NCI-H1436 (cell line): ENCODE measurements at places on chromosomes 5 and 9.

- DNase-seq: no peak
Measured at GRCh38 chr9:36148311-36149051, 11.9 kb downstream of the GLIPR2 start.

DNA sequence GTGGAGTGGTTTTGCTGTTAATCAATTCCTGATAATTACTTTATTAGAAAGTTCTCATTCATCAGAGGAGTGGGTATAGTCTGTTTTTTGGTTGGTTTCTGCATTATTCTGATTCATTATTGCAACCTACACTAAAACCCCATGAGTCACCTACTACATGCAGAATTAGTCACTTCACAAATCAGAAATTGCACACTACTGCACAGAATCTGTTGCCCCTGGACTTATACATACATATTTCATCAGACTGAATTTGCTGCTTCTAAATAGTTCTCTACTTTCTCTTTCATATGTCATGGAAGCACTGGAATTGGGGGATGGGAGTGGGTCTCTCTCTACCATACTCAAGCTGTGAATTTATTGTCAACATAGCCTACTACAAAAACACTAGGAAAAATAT is 585.1 kb downstream of the DNAH5 start:
- DNase-seq: no peak

GRCh38 chr5:135362102-135362501 is 36.9 kb downstream of the MACROH2A1 start:
- no peak for DNase-seq

GRCh38 chr5:96962540-96962991 is 26.7 kb downstream of the LNPEP start:
- no peak for DNase-seq

DNA sequence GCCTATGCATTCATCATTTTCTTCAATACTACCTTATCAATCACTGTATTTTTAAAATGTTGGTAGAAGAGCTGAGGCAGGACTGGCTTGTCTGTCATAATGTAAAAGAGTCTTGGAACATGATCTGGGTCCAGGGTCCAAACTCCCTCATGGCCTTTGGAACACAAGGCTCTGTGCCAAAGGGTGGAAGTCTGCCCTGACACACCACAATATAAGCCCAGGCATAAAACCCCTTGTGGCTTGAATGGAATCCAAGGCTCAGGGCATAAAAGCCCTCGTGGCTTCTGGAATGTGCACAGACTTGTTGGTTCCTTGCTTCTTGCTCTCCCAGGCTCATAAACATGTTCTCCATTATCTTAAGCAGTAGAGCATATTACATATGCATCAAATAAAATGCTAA is 48.0 kb downstream of the GABRB2 start:
- no peak for DNase-seq

GRCh38 chr5:99587983-99588382 is 659.2 kb upstream of the CHD1 start:
- no peak for DNase-seq

GRCh38 chr5:139416651-139417050 is 12.8 kb upstream of the SPATA24 start:
- no peak for DNase-seq

DNA sequence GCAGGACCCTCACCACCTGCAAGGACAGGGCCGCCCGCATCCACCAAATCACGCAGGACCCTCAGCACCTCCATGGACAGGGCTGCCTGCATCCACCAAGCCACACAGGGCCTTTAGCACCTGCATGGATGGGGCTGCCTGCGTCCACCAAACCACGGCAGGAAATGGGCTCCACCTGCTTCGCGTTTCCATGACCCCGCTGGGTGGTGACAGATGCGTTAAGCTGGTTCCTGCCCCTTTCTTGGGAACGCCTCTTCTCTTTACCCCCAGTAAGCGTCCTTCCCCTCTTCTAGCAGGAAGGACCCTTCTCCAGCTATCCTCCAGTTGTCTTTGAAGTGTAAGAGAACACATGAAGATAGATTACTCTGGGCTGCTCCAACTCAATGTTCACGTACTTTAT is 13.5 kb downstream of the FBP1 start:
- no peak for DNase-seq

GRCh38 chr5:65924366-65925043 is 1.9 kb upstream of the ERBIN start:
- DNase-seq: peak; percentile 12

GRCh38 chr9:88237479-88237961 is 99.2 kb upstream of the SPATA31C2 start:
- no peak for DNase-seq

- DNase-seq: no peak
Measured at GRCh38 chr5:178465228-178465860, 124.8 kb downstream of the COL23A1 start.

DNA sequence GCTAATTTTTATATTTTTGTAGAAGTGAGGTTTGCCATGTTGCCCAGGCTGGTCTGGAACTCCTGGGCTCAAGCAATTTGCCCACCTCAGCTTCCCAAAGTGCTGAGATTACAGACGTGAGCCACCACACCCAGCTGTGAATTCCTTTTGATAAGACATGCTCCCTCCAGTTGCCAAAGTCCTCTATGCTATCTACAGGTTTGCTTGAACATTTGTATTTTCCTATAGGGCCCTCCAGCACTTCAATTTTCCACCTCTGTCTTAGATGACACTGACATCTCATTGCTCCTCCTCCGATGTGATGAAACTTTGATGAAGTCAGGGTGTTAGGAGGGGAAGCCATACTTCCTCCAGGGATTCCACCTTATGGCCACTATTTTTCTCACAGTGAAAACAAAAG is 25.2 kb upstream of the CTSV start:
- DNase-seq: no peak

DNA sequence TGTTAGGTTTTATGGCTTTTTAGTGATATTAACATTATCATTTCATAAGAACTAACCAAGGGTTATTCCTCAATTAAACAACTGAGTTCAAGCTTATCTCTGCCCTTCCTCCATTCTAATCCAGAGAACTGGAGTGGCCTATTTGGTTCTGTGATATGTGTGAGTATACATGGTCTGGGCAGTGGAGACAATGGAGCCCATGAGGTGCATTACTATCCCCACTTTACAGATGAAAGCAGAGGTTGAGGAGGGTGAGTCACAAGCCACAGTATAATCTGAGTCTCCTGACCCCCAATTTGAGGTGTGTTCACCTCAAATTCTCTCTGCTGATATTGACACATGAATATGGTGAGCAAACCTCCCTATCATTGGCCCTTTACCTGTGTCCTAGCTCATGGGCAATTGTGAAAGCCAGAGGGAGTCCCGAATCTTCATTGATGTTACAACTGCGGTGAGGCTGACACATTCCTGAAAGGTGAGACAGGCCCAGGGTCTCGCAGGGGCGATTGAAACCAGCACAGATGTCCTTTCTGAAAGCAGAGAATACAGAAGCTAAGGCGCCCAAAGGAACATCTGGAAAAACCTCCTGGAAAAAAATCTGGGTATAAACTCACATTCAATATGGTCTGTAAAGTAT is 217.2 kb downstream of the TARS1 start:
- DNase-seq: no peak

DNA sequence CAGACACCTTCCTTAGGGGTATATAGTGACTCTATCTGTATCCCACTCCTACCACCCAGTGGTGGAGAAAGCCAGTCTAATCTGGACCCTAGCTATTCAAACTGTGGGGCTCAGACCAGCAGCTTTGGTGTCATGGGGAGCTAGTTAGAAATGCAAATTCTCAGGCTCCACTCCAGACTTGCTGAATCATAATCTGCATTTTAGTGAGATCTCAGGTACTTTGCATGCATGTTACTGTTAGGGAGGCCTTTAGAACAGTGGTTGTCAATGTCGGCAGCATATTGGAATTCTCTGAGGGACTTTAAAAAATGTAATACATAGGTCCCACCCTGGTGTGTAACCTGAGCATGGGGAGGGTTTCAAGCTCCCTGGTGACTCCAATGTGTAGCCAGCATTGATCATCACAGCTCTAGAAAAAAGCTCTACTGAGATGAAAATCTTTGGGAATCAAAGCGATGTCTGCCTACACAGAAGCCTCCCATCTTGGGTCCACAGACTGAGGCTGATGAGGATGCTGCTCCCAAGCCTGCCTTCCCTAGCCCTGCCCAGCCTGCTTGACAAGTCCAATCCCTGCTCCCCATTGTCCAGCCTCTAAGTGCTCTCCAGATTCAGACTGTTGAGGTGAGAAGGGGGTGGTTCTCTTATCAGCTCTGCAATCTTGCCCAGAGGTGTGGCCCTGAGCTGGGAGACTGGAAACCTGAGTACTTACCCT is 11.9 kb upstream of the GM2A start:
- DNase-seq: no peak

- no peak for DNase-seq
Measured at GRCh38 chr5:19930451-19930850, 57.5 kb downstream of the CDH18 start.

DNA sequence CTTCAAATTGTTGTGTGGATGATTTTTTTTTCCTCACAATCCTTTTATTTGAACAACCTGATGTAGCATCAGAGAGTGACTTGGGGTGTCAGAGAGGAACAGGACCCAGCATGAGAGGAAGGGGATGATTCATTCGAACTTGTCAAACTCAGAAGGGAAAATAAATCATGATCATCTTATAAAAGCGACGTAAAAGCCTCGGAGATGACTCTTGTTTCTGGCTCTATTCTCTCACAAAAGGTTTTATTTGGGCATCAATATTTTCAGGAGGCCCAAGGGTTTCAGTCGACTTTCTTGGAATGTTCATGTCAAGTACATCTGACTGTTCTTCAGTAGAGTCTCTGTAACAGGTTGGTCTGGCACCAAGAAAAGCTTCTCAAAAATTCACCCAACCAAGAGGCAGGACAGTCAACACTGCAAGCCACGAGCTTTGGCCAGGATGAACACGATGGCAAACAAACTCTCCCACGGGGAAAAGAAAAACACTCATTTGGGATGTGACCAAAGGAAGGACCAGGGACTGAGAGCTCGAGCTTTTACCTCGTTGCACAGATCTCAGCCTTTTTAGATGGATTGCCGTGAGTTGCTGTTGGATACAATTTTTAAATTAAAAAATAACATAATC is 55.1 kb downstream of the ANKH start:
- no peak for DNase-seq

DNA sequence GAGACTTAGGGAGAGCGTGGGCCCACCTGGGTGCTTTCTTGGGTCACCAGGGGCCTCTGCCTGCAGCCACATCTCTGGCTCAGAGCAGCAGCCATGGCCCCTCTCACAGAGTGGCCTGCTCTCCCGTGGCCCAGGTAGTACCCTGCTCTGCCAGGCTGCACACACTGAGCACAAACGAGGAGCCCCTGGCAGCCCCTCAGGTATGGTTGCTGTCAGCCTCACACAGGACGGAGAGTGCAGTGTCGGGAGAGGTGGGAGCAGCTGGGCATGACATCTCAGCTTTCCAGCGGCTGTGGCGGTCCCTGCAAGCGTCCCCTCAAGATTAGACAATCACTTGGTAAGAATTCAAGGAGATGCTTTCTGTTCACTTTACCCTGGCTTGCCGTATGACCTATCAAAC is 137.0 kb upstream of the IRX4 start:
- DNase-seq: no peak

DNA sequence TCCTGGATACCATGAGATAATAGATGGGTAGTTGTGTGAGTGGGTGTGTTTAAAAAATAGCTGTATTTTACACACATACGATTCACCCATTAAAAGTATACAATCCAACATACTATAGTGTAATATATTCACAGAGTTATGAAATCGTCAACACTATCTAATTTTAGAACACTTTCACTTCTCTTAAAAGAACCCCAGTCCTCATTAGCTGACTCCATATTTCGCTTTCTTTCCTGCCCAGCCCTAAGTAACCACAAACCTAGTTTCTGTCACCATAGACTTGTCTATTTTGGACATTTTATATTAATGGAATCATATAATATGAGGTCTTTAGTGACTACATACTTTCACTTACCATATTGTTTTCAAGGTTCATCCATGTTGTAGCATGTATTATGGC is 63.8 kb upstream of the S1PR3 start:
- no peak for DNase-seq

DNA sequence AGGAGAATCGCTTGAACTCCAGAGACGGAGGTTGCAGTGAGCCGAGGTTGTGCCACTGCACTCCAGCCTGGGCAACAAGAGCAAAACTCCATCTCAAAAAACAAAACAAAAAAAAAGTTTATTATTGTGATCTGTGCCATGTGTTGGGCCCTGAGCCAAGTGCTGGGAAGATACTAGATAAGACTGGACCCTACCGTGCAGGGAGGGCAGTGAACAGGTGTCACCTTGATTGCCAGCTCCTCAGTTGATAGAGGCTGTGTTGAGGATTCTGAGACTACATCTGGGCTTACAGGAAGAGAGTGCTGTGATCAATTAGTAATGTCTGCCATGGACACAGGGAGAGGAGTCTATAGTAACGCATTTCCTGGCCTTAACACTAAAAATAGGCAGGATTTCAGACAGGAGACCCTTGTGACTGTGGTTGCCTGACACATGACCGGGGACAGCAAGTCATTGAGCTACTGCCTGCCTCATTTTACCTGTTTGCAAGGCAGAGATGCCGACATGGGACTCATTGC is 201.5 kb downstream of the C9orf50 start:
- DNase-seq: no peak

- no peak for DNase-seq
Measured at GRCh38 chr5:142304013-142304701, 20.7 kb downstream of the SPRY4 start.

DNA sequence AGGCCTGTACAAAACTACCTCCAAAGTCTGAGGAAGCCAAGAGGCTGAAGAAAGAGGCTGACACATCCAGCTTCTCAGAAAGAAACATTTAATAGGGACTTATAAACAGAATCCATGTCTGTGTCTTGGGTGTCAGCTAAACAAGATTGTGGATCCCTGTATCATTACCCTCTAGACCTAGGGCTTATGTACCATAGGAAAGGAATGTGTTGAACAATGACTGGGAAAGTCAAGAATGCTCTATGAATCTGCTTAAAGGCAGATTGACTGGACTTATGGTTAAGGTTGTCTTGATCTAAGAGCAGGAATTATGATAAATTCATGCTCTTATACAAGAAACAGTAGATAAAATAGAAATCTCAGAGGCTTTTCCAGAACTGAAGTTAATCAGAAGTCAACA is 335.7 kb upstream of the RPS23 start:
- no peak for DNase-seq

GRCh38 chr5:75640395-75640794 is 29.1 kb downstream of the ANKDD1B start:
- no peak for DNase-seq

DNA sequence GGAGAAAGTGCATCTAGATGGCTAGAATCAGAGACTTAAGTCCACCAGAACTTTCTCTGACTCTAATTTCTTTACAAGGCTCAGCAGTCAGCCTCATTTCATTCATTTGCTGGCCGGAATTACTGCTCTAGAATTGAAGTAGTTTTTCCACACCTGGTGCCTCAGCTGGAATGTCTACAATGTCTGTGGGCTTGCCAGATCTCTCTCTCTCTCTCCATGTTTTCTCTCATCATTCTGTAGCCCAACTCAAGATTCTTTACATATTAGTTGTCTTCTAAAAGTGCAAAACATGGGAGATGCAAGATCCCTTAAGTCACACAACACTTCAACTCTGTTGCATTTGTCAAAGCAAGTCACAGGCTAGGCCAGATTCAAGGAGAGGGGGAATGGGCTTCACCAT is 103.9 kb upstream of the TAF11L2 start:
- DNase-seq: no peak

GRCh38 chr5:179276838-179277395 is 68.3 kb downstream of the ADAMTS2 start:
- DNase-seq: no peak
